ENCODE measurements at places on chromosomes 11 and 22.

DNA sequence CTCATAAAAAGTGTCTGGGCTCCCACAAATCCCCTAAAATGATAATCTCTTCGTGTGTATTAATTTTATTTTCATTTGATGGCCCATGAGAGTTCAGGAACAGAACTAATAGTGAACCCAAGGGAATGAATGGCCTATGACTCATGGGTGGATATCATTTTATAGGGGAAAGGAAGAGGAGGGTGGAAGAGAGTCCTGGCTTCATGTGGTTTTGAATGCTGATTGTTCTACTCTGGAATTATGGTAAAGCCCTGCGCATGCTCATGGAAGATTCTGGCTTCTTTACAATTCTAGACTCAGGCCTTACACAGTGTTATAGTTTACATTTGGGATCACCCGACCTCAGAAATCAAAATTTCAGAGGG is 35.2 kb downstream of the MAML2 start:
- DNase-seq: peak; percentile 77

DNA sequence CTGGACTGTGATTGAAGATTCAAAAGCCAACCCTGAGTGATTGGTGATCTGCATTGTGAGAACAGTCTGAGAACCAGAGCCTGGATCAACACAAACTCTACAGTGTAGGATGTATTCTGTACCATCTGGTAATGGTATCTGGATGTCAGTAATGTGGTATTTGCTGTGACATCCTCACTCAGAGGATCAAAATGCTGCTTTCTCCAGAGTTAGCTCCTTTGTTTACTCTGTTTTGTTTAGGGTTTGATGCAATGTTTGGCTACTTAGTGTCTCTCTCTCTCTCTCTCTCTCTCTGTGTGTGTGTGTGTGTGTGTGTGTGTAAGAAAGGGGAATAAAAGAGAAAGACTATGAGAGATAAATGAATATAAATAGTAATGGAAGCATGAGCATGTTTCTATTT is 24.3 kb downstream of the CASP4 start:
- DNase-seq: no peak

DNA sequence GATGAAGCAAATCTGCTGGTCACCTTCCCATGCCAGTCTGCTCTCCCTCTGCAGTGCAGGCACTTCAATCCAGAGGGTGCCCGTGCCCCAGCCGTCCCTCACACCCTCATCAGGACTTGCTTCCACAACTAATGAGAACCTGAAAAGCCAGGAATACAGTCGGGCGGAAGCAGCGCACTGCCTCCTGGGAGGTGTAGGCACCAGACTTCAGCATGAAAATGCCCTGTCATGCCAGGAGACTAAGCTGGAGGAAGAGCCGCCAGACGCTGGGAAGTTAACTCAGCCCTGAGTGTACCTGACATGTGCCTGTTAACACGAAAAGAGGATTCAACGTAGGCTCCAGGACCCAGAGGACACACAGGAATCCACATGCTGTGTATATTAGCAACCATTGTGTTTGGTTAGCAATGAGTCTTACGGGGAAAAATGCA is 40.1 kb upstream of the FLI1 start:
- peak; percentile 12 for DNase-seq

GRCh38 chr11:561148-562003 is 606 bp downstream of the RASSF7 start:
- no peak for DNase-seq

- DNase-seq: no peak
Measured at GRCh38 chr22:33829546-33830280, 90.6 kb downstream of the LARGE1 start.

- DNase-seq: peak; percentile 11
Measured at GRCh38 chr22:25048659-25049647, 96.4 kb downstream of the KIAA1671 start.

DNA sequence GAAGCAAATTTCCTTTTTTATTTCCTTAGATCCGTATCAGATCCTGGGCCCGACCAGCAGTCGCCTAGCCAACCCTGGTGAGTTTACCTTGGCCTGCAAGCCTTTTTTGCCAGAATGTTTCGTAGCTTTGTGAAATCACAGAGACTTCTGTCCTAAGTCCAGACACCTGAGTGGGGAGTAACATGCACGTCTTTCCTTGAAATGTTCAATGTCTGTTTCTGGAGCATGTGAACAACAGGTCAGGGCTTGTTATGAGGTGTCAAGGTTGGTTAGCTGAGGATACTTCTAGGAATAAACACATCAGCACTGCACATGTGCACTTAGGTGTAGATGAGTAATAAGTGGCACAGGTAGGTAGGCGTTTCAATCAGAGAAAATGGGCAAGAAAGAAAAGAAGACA is 58.0 kb downstream of the KCNJ1 start:
- DNase-seq: no peak

DNA sequence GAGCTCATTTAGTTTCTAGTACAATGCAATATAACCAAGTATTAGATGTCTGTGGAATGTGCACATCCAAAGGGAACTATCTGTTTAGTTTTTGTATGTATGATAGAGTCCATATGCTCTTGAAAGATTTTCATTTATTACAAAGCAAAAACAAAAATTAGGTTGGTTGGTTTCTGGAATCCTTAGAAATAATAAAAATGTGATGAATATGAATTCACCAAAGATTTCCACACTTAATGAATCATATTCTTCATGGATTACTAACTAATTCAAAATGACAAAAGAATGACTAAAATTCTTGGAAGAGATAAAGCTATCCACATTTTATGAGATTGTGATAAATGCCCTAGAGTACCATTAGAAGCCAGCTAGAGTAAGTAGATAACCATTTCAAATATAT is 261.1 kb downstream of the SBF2 start:
- peak; percentile 60 for DNase-seq

GRCh38 chr22:48934446-48934845 is 893.2 kb downstream of the BRD1 start:
- no peak for DNase-seq

GRCh38 chr11:1346669-1347390 is 37.4 kb upstream of the TOLLIP start:
- DNase-seq: no peak

- DNase-seq: no peak
Measured at GRCh38 chr22:48075604-48076003, 1313.2 kb downstream of the TBC1D22A start.

Measured in GM04504 (cell line).